NCI-H446 (cell line): ENCODE measurements at places on chromosomes 1 and 21.

- DNase-seq, result no peak
These were observed 23.4 kb downstream of the CTBS start for GRCh38 chr1:84550826-84551225.

GRCh38 chr1:3895279-3895950, 4.7 kb downstream of the C1orf174 start:
- no peak for DNase-seq

DNA sequence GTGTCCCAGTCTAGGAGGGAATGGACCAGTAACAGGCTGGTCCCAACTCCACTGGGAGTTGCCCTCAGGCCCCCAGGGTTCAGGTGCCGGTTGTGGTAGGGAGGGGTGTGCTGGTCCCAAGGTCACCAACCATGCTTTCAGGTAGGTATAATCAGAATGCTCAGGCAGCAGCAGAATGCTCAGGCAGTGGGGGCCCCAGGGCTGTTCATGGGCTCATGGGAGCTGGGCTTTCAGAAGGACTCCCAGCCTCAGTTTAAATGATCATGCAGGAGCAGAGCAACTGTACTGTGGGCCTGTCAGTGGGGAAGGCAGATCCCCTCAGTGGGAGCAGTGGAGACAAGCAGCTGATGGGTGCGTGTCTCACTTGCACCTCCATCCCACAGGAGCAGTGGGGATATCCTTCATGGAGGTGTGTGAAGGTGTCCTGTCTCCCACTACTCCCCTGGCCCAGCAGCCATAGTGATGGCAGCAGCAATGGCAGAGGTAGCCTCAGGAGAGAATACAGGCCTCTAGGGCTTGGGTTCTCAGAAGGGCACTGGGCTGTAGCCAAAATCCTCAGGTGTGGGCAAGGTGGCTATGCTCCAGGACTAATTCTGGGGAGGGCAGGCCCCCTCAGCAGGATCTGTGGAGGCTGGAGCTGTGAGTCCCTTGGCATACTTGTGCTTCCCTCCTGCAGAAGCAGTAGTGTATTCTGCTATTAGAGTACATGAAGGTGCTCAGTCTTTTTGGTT, 917.3 kb upstream of the B3GALT2 start:
- DNase-seq, result no peak

- no peak for DNase-seq
These were observed 36.2 kb downstream of the KCTD3 start for GRCh38 chr1:215603319-215603718.

GRCh38 chr1:241331328-241332036, 25.5 kb downstream of the RGS7 start:
- no peak for DNase-seq

- peak; percentile 45 for DNase-seq
These were observed 35.5 kb downstream of the RHOU start for GRCh38 chr1:228770779-228771223.

GRCh38 chr1:67679691-67680090, 5.3 kb upstream of the GADD45A start:
- no peak for DNase-seq

DNA sequence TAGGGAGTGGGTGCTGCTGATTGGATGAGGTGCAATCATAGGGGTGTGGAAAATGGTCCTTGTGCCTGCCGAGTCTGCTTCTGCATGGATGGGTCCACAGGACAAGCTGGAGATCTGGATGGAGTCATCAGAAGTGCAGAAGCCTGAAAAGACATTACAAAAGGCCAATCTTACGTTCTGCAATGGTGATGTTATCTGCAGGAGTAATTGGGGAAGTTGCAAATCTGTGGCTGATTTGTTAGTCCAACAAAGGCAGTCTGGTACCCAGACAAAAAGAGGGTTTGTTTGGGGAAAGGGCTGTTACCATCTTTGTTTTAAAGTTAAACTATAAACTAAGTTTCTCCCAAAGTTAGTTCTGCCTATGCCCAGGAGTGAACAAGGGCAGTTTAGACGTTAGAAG, 166.5 kb downstream of the PGBD5 start:
- no peak for DNase-seq

DNA sequence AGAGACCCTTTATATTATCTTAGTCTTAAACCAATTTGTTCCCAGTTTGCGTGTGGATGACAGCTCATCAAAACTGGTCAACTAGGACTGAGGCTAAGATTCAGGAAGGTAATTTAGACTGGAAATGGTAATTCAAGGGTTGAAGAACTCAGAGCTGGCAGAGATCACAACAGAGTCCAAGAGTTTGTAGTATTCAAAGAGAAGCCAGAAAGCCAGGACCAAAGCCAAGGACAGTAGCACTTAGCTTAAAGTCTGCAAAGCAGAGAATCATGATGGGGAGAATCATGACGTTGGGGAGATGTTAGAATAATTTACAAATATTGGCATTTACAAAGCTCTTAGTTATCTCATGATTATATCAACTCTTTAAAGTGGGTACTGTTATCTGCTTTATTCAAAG, 32.6 kb downstream of the RNF11 start:
- DNase-seq, result peak; percentile 12

DNA sequence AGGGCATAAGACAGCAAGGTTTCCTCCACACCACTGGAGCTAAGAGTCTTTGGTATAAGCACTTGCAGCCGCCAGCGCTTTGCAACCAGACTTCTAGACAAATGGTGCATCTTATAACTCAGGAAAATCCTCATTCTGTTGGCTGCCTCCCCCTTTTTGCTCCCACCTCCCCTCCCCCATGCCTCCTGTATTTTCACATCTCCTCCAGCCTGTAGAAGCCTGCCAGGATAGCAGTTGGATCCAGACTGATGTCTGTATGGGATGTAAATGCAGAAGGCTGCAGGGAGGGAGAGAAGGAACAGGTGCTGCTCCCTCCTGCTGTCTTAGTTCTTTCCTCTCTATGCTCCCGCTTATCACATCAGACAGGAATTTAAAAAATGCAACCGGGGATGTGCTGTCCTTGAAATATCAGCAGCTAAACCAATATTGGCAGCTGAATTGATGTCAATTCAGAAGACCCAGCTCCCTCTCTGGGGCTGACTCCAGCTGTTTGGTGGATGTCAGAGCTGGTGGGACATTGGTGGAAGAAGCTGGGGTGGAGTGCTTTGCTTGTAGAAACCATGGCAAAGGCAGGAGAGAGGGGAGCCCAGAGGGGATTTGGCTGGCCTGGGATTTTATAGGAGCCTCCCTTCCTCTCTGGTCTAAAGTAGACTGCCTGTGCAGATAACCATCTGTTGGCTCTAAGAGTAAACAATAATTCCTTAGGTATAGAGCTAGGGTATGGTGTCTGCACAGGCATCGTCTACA, 53.5 kb downstream of the NFASC start:
- peak; percentile 60 for DNase-seq

- DNase-seq, result no peak
These were observed 4.6 kb upstream of the C1orf87 start for GRCh38 chr1:60078182-60078581.

DNA sequence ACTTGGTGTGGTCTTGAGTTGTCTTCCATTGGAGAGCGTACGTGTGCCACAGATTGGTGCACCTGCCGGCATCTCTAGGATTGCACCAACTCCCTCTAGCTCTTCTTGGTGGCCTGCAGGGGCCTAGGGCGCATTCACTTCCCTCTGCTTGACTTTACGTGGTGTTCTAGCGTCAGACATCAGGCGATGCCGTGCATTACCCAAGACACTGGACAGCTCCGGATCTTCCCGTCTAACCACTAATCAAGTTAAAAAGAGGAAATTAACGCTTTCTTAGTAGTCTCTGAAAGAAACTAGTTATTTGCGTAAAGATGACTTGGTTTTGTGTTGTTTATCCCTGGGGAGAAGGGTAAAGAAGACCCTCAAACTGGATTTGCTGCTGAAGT, 510 bp upstream of the IL10RB start:
- no peak for DNase-seq

GRCh38 chr1:41392528-41392924, 31.3 kb downstream of the FOXO6 start:
- no peak for DNase-seq

DNA sequence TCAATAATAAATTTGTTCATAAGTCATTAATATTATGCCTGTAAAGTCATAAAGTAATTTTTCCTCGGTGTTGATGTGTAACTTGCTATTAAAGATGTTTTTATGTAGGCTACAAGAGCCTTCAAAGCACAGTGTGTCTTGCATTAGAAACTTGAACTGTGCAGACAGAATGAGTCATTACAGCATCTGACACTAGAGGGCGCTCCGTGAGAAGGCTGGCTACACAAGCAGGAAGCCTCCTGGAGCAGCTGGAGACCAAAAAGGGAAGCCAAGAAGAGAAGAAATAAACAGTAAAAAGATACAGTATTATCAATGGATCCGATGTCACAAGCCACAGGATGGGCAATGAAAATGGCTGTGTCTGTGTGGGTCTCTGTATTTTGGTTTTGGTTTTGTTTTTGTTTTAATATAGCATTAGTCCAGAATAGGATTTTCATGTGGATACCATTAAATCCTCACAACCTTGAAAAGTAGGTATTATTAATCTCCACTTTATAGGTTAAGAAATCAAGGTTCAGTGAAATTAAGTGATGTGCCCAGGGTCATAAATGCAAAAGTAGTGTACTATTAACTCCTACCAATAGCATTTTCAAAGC, 16.1 kb upstream of the LRRC8D start:
- peak; percentile 91 for DNase-seq

DNA sequence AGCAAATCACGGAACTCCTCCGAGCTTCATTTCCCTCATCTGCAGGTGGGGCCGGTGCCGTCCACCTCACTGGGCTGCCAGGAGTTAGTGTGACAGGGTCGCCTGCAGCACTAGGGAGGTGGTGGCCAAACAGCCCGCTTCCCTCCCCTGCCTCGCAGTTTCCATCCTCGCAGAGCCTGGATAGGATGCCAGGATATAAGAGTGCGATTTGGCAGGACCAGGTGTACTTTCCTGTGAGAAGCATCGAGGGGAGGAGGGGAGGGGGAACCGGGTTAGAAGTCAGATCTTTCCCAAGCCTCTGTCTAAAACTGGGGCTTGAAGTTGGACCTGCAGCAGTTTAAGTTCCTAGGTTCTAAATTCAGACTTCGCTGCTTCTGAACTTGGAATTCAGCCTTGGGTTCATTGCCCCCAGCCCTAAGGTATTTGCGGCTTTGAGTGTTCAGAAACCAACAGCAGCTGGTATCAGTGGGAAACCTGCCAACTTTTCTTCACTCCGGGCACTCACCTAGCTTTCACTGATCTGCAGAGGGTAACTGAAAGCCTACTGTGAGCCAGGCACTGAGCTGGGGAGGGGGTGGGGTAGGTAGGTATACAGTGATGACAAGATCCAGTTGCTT, 1.7 kb upstream of the JUN start:
- peak; percentile 60 for DNase-seq

DNA sequence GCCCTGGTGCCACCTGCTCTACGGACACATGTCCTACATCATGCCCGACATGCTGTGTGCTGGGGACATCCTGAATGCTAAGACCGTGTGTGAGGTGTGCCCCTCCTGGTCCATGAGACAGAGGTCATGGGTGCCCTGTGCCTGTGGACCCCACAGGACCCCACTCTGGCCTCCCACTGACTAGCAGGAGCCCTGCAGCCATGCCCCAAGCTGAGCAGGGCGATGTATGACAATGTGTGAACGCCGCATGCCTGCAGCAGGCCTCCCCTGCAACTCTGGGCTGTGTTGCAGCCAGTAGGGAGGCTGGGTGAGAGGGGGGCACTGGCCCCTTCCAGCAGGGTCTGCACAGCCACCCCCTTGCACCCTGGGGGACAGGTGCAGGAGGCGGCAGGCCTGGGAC, 30.0 kb downstream of the PRSS38 start:
- DNase-seq, result no peak

- DNase-seq, result no peak
These were observed 16.9 kb downstream of the CTH start for GRCh38 chr1:70427976-70428375.

DNA sequence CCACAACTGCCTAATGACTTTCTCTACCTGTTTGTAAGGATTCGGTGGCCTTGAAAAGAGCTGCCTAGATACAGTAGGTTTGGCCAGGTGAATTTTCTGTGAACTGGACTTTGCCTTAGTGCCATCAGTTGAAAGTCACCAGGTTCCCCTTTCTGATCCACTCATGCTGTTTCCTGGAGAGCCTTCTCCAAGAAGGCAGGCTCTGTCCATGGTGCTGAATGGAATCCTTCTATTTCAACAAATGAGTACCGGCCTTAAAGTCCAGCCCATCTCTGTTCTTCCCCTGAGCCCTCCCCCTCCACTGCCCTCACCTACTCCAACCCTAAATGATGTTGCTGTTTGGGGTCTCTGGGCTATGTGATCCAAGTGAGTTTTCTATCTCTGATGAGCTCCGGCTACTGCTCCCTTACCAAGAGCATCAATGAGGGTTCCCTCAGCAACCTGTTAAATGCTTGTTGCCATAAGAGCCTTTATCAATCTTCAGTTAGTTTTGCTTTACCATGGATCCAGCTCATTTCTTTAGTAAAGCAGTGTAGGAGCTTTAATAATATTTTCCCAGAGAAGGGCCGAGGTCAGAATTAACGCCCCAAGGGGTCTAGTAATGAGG, 500.4 kb downstream of the PTPRU start:
- DNase-seq, result no peak

DNA sequence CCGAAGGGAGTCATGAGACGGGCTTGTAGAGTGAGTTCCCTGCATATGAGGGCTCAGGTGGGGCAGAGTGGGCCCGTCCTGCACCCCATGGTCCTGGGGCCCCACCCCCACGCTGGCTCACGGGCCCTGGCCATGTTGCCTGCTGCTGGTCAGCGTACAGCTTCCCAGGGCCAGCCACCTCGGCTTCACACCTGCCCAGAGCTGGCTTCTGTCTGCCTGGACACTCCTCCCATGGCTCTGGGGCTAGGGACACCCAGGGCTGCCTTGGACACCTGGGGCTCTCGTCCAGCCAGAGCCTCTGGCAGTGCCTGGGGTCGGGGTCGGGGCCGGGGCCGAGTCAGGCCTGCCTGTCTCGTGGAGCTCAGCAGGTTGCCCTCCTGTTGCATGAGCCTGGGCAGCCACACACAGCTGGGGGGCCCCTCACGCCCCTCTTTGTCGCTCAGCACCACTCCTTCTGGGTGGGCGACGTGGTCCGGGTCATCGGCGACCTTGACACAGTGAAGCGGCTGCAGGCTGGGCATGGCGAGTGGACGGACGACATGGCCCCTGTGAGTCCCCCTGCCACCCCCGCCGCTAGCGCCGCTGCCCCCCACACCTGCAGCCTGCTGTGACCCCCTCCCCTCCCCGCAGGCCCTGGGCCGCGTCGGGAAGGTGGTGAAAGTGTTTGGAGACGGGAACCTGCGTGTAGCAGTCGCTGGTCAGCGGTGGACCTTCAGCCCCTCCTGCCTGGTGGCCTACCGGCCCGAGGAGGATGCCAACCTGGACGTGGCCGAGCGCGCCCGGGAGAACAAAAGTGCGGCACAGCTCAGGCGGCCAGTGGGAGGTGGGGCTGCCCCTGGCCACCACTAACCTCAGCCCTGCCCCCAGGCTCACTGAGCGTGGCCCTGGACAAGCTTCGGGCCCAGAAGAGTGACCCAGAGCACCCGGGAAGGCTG, 5.5 kb upstream of the MMP23B start:
- DNase-seq, result no peak

DNA sequence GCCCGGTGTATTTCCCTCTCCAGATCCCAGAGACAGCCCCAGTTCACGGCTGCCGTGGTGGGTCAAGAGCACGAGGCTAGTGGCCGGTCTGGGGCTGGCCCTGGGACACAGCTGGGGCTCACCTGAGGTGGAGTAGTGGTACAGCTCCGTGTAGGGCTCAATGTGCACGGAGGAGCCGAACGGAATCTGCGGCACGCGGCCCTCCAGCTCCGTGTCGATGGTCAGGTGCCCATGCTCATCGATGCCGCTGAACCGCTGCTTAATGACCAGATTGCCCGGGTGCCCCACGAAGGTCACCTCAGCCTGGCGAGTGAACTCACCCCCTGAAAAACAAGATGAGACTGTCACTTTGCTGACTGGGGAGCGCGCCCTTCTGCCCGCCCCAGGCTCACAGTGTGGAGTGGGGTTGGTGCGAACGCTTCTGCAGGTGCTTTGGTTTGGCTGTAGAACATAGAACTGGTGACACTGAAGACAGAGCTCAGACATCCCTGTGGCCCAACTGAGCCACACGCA, 35.4 kb downstream of the NID1 start:
- no peak for DNase-seq
